Ovary (tissue), 10 donors: ENCODE measurements at places on chromosomes 3 and 15. TPM values are rescaled to one million over a fixed set of nuclear protein-coding genes. Genes with fewer than 3 reads are reported as not detected.

- DNase-seq = no peak
These were observed 309.1 kb downstream of the KCNH8 start for GRCh38 chr3:19457449-19457848.

GRCh38 chr15:74928771-74929198 lies 9.1 kb downstream of the COX5A start:
- DNase-seq = no peak

The C3orf85 gene
- polyA plus RNA-seq = not detected

DNA sequence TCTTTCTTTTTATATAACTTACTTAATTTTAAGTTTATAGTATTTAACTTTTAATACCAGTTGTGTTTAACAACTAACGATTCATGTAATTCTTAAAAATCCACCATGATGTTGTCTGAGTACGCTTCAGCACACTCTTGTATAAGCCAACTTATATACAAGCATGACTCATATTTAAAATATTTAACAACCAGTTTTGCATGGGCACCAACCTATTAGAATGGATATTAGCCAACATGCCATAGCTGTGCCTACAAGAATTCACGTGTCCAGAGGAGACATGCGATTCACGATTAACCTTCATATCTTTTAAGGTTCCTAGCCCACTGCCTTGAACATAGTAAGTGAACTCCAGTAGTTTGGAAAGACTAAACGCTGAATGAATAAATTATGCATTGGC lies 1023.2 kb downstream of the TBL1XR1 start:
- no peak for DNase-seq

GRCh38 chr3:123412076-123412475 lies 36.8 kb downstream of the ADCY5 start:
- no peak for DNase-seq

- DNase-seq = no peak
These were observed 141.1 kb downstream of the XXYLT1 start for GRCh38 chr3:195129644-195130492.

- DNase-seq = peak; percentile 95
These were observed at the start of gene CHSY1 for GRCh38 chr15:101251830-101252820. Gene CHSY1, minus strand, starts transcription at chr15:101252048. Its CDS starts 592 bp downstream, at chr15:101251456.

- no peak for DNase-seq
These were observed 3.5 kb downstream of the RNU5B-1 start for GRCh38 chr15:65307978-65308377.

GRCh38 chr15:63915209-63915872 lies 81.6 kb upstream of the HERC1 start:
- no peak for DNase-seq

- DNase-seq = no peak
These were observed 40.9 kb upstream of the MYO5C start for GRCh38 chr15:52336529-52336928.

- DNase-seq = no peak
These were observed 54.0 kb downstream of the PLCH1 start for GRCh38 chr3:155690921-155691320.

The MGLL gene
- polyA plus RNA-seq = 14.0 TPM

The CCDC191 gene
- 3.1 TPM for polyA plus RNA-seq

DNA sequence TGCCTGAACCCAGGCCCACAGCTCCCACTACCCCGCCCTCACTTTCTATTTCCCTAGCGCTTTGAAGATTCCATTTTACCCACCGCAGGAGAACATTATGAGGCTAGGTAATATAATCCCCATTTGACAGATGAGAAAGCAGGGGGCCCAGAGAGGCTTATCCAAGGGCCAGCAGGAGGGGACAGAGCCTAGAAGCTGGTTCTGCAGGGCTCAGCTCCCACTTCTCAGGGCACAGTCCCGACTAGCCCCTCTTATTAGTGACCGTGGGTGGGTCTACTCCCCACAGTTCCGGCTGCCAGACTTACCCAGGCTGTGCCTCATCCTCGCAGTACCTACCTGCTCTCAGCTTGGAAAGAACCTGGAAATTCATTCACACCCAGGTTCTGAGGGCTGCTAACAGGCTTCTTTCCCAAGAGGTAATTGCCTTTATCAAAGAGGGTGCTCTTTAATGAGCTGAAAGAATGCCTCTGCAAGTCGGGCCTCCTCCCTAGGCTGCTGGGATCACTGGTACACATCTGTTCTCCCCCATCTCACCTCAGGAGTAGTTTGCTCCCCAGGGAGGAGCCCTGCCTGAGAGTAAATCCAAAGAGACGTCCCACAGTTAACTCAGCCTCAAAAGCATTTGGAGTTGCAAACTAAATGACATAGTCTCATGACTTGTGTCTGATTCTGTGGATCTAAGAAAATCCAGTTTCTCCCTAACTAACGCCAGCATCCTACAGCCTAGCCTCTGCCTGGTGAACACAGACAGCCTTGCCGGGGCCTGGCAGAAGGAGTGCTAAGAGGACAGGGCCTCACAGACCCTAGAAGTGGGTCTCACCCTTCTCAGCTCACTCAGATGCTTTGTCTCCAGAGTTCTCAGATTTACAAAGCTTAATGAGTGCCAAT lies 125.0 kb downstream of the CHSY1 start:
- no peak for DNase-seq

The HGD gene
- 0.28 TPM for polyA plus RNA-seq

The SLC2A2 gene
- polyA plus RNA-seq = not detected

The GABRR3 gene
- not detected for polyA plus RNA-seq

The SRGAP3 gene
- 2.1 TPM for polyA plus RNA-seq

GRCh38 chr3:186382217-186382885 lies 20.3 kb upstream of the DGKG start:
- DNase-seq = no peak

GRCh38 chr15:41605566-41605965 lies 46.6 kb downstream of the TYRO3 start:
- DNase-seq = no peak

- DNase-seq = no peak
These were observed 52.3 kb upstream of the ROBO1 start for GRCh38 chr3:79820089-79820488.

DNA sequence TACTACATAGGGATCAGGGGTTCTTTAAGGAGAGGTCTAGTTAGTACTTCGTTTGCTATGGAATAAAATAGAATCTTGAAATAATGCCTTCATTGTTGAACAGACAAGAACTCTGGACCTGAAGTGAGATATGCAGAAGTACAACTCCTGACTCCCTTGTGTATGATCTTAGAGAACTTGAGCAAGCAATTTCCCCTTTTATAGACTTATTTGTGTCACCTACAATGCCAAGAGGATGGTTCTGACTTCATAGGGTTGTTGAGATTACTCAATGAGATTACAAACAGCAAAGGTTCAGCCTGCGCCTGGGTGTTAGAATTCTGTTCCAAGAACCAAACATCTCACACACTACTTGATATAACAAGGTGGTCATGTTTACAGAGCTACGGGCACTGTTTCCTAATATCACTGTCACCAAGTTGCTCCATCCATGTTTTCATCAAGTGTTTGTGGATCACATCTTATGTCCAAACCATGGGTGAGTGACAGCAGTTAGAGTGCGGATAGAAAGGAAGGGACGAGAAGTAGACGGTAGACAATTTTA lies 76.7 kb upstream of the ADAMTS9 start:
- DNase-seq = no peak

The SLC22A13 gene
- not detected for polyA plus RNA-seq

DNA sequence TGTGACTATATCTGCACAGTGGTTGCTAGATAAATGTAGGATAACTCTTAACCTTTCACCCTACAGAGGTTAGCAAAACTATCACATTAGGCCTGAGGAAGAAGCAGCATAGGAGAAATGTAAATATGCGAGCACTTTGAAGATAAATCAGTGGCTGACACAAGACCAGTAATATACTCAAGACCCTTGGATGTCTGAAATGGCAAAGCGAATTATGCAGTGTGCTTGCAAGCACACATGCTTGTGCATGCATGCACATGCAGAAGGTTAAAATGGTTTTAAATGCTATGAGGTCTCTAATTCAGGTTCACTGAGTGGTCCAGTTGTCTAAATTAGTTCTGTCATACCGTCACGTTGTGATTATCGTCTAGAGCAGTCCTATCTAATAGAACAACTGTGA lies 13.6 kb upstream of the UTS2B start:
- no peak for DNase-seq

- DNase-seq = peak; percentile 83
These were observed 53.5 kb upstream of the LCTL start for GRCh38 chr15:66619152-66619903.

DNA sequence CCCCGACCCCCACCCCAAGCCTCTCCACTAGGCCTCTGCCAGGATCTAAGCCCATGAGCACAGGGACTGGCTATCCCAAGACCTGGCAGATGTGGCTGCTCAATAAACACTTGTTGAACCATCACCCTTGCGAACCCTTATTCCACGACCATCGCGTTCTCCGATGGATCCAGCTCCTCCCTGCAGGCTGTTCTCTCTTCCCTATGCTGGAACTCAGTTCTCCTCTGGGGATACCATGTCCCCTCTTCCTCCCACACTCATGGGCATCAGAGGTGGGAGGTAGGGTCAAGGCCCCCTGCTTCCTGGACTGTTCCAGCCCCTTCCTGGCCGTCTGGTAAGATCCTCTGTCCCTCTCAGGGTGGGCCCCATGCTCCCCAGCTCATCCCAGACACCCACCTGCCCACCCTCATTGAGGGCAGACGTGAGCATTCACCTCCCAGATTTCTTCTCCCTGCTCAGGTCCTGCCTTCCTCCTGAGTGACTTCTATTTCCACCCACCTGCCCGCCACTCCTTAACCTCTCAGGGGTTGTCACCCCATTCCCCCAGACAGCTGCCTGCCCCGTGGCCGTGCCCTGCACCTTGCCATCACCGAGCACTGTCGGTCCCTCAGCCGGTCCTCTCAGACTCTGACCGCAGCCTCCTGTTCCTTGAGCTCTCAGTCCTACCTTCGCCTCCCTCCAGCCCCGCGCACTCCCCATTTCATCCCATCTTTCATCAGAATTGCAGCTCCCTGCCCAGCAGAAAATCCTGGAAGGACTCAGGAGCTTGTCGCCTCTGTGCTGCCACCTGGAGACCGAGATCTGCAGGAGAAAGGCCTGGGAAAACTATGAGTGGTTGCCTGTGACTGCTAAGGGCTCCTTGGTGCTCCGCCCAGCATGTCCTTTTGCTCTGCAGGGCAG lies 42.0 kb downstream of the PML start:
- peak; percentile 73 for DNase-seq

GRCh38 chr15:46461416-46461815 lies 826.6 kb downstream of the SQOR start:
- DNase-seq = no peak

- DNase-seq = no peak
These were observed 231.9 kb upstream of the TBC1D5 start for GRCh38 chr3:17974206-17974841.

DNA sequence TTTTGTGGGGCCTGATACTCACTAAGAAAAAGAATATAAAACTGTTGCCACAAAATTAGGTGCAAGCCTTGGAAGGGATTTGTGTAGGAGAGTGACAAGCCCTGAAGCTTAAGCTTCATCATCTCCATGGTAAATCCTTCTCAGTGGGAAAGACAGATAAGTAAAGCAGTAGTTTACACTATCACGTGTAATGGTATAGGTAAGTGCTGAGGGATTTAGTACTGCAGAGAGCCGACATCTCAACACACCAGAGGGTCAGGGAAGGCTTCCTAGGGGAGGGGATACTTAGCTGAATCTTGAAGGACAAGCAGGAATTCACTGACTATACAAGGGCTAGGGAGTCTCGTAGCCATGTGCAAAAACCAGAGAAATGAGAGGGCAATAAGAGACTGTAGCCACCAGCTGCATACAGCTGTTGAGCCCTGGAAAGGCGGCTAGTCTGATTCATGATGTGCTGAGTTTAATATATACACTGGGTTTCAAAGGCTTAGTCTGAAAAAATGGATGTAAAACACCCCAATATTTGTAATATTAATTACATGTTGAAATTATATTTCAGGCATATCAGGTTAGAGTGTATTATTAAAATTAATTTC lies 11.1 kb downstream of the SLC24A1 start:
- no peak for DNase-seq

- no peak for DNase-seq
These were observed 497 bp upstream of the CLASP2 start for GRCh38 chr3:33718595-33718907.

The SEMA3F gene
- polyA plus RNA-seq = 8.3 TPM

DNA sequence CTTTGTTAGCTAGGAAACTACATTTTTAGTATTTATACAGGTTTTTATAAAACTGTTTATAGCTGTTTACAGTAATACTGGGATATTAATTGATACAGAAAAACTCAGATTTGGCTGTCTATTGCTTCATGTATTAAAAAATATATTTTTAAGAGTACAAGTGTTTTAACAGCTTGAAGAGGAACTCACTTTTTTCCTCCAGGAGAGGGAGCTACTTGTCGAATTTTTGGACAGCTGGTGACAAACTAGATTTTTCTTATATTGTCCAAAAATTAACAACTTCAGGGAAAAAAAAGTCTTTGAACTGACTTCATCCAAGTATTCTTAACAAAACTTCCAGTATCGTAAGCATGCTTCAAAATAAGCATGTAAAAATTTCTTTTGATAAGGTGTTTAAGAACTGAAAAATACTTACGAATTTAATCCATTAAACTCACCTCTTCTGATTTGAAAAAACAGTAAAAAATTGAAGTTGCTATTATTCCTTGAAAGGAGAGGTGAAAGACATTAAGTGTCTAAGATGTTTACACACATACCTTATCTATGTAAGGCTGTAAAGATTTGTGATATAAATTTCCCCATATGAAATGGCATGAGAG lies 4.0 kb downstream of the DIPK2A start:
- no peak for DNase-seq

- DNase-seq = no peak
These were observed 31.2 kb downstream of the MLF1 start for GRCh38 chr3:158602227-158602626.

The TCTA gene
- 63.0 TPM for polyA plus RNA-seq

DNA sequence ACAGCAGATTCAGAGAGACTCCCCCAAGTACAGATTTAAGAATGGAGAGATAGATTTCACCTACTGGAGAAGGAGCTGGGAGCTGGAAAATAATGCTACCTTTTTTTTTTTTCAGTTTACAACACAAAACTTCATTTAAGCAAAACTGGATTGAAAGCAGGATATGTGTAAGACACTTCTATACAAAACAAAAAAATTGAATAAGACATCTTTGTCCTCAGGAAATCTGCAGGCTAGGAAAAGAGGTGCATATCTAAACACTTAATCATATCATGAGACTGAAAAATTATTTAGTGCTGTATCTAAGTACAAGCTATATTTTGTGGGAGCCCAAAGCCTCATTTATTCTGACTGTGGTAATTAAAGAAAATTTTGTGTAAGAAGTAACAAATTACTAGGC lies 516.1 kb downstream of the ZIC1 start:
- DNase-seq = no peak

The XIRP1 gene
- 0.13 TPM for polyA plus RNA-seq

- no peak for DNase-seq
These were observed 22.9 kb downstream of the COLQ start for GRCh38 chr3:15498431-15499214.
